K562 (cell line): ENCODE measurements at places on chromosomes 3 and 15. TPM values are rescaled to one million over a fixed set of nuclear protein-coding genes. Genes with fewer than 3 reads are reported as not detected.

The PP2D1 gene
- total RNA-seq: not detected in 2 replicates

The C3orf62 gene
- 3.0 and 4.2 TPM in 2 replicates for total RNA-seq

The NUP210 gene
- total RNA-seq: 128 and 138 TPM in 2 replicates

The TNFAIP8L3 gene
- 0.11 TPM in 1 of 2 replicates, not detected in the other for total RNA-seq

The NCEH1 gene
- total RNA-seq: 5.0 and 5.2 TPM in 2 replicates

The CCDC54 gene
- total RNA-seq: not detected in 2 replicates

The EPHB3 gene
- 0.04 TPM in 1 of 2 replicates, not detected in the other for total RNA-seq

The STIMATE gene
- 5.3 and 6.9 TPM in 2 replicates for total RNA-seq

The COL6A5 gene
- 4.9 and 5.6 TPM in 2 replicates for total RNA-seq

The UBE3A gene
- 103 TPM in 2 replicates for total RNA-seq
